Calu3 (cell line): ENCODE measurements at places on chromosomes 7 and 10.

GRCh38 chr7:101999393-101999792 lies 182.0 kb downstream of the CUX1 start:
- DNase-seq, result no peak

DNA sequence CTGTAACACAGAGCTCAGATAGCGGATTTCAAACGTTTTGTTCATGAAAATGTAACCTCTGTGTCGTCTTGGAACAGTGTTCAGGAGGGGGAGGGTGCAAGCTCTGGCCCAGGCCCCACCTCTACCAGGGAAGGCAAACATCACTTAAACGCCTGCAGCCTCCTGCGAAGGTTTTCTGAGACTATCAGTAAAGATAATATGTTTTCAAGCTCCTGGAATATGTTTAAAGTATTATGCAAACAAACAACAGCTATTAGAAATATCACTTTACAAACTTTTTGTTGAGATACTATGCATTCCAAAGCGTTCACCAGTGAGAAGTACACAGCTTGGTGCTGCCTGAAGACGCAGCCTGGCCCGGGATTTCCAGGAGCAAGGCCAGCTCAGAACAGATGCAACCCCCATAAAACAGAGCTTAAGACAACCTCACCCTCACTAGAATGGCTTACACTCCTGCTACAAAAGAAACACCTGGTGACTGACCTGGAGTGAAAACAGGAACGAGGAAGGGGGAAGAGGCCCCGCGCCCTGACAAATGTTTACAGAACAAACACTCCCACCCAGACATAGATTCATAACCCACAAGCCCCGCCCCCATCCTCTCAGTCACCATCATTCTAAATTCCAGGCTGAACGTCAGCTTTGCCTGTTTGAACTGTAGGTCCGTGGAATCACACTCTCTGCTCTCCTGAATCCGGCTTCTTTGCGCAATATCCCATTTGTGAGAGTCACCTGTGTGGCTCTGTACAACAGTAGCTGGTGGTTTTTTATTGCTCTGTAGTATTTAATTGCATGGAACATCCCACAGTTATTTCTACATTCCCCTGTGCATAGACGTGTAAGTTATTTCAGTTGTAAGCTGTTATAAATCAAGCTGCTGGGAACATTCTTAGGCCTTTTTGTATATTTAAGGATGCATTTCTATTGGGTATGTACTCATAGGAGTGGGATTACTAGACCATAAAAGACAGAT lies 155.0 kb downstream of the PTPRN2 start:
- DNase-seq, result peak; percentile 87

- no peak for DNase-seq
Observed at GRCh38 chr10:58982470-58983239, 193.8 kb upstream of the PHYHIPL start.

DNA sequence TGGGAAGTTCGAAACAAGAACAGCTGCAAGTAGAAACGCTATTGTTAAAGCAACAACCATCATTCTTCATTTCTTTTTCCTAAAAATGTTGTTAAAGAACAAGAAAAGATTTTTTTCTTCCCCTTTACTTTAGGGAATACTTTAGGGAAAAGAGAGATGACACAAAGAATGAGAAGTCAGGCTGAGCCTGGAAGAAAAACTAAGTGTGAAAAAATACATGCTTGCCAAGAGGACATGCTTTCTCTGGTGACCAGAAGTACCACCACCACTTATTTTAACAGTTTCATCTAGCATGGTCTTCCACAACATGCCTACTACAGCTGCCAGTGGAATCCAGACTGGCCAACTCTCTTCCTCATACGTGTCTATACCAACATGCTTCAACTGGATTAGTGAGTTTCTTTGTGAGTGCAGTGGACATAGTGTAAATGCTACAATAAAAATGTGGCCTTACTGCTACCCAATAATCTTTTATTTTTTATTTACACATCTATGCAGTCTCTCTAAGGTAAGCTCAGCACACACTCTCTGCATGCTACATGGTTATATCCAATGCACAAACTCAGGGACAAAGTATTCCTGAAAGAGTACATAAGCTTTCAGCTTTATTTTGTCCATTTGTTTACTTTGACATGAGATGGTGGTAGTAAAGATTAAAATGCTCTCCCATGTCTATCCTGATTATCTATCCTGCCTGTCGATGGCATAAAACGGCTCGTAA lies 196.2 kb downstream of the TAX1BP1 start:
- no peak for DNase-seq

DNA sequence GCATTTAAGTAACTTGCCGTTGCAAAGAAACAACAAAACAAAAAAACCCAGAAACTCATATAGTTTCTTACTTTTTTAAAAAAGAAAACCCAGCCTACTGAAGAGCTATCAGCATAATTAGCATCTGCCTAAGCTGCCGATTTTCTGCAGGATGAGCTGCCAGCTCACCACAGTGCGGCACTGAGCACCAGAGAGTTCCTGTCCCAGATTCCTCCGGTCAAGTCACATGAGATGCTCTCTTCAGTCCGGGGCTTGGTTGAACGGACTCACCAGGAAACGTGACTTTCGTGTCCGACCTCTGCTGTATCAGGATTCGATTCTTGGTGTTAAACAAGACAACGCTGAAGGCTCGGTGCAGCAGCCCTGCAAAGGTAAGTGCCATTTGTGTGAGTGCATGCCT lies 3.2 kb downstream of the IDI2 start:
- DNase-seq, result no peak

GRCh38 chr10:129712000-129712399 lies 245.0 kb downstream of the MGMT start:
- DNase-seq, result no peak
